ENCODE measurements at places on chromosomes 12 and 14.

GRCh38 chr12:93968536-93969285 is 179.7 kb upstream of the PLXNC1 start:
- no peak for DNase-seq

- no peak for DNase-seq
Measured at GRCh38 chr12:124921200-124922031, 7.0 kb upstream of the UBC start.

GRCh38 chr12:131035245-131035681 is 81.6 kb downstream of the ADGRD1 start:
- DNase-seq = no peak

- DNase-seq = no peak
Measured at GRCh38 chr12:30814295-30814655, 59.5 kb upstream of the CAPRIN2 start.

DNA sequence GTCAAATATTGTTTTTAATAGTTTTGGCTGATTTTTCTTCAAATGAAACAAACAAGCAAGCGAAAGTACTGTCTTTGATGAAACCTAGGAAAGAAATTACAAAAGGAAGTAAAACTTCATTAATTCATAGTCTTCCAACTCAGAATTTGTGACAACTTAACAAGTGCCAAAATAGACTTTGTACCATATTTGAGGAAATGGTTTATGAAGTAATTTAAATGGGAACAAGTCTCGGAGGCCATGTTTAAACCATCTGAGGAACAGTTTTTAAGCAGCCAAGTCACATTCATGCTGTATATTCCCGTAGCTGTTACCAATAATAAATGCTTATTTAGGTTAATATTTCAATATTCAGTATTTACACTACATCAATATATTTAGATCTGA is 745 bp upstream of the ARHGDIB start:
- DNase-seq = no peak

DNA sequence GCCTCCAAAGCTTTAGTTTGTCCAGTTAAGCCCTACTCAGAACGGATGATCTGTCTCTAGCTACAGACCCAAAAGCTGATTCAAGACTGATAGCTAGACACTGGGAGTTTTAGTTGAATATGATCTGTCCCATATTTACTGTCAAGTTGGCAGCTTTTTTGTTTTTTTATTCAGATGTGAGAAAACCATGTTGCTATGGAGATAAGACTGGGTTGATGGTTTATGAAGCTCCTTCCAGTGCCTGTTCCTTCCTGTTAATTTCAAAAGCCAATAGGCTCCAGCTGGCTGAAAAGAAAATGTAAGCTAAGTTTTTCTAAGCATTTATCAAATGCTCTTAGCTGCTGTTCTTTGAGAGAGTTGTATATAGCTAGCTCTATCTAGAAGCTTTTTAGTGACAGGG is 4.7 kb downstream of the DYNLL1 start:
- no peak for DNase-seq

DNA sequence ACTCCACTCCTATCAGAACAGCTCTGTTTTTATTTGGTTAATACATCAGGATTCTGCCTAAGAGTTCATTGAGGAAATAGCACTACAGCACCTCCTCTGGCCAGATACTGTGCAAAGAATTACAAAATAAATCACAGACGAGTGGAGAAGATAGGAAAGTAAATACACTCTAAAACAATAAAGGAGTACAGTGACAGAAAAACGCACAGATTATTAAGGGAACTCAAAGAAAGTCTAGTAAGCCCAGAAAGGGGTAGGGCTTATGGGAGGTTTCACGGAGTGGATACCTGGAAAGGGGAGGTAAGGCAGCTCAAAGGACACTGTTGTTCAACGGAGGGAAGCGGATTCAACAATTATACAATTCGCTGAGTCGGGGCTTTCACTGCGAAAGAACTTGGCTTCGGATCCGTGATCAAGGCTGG is 5.5 kb downstream of the OR10AD1 start:
- DNase-seq = no peak

GRCh38 chr12:49832836-49833421 is 4.7 kb upstream of the NCKAP5L start:
- DNase-seq = no peak

DNA sequence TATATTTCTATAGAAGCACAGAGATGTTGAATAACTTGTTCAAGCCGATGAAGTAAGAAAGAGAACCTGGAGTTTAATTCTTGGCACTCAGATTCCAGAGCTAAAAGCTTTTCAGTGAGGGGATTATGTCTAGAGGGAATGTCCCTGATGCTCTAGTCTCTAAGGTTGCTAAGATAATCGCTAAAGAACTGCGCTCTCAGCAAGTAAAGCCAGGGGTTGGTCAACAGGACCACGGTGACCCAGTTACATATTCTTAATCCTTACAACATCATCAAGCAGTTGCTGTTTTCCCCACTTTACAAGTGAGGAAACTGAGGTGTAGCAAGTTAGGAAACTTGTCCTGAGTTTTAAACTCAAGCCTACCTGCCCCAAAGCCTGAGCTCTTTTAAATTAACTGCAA is 110.8 kb downstream of the DAD1 start:
- DNase-seq = no peak

GRCh38 chr12:78018171-78018910 is 187.6 kb downstream of the NAV3 start:
- no peak for DNase-seq

All from stimulated activated CD4-positive, alpha-beta T cell treated with anti-CD3 and anti-CD28 coated beads, TNF-alpha, amount 100 ng/mL, for 1 hour (primary cell).